ENCODE measurements at places on chromosomes 1 and 21.

- DNase-seq: no peak
These were observed 66.5 kb upstream of the LRRN2 start for GRCh38 chr1:204751883-204752687.

DNA sequence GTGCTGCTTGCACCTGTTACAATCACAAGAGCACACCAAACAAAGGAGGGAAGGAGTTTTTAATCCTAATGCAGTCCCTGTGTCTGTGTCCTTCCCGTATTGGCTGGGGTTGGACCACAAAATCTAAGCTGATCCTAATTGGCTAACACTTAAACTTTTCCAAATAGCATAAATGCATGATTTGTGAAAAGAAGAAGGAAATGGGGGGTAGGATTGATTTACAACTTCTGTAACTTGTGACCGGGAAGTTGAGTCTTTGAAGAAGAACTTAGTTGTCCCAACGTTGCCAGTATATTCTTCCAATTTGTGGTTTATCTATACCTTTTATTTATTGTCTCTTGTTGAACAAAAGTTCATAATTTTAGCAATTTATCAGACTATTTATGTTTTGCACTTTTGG is 11.8 kb upstream of the IPP start:
- DNase-seq: no peak

- no peak for DNase-seq
These were observed 352.5 kb downstream of the ZNF326 start for GRCh38 chr1:90347366-90347765.

DNA sequence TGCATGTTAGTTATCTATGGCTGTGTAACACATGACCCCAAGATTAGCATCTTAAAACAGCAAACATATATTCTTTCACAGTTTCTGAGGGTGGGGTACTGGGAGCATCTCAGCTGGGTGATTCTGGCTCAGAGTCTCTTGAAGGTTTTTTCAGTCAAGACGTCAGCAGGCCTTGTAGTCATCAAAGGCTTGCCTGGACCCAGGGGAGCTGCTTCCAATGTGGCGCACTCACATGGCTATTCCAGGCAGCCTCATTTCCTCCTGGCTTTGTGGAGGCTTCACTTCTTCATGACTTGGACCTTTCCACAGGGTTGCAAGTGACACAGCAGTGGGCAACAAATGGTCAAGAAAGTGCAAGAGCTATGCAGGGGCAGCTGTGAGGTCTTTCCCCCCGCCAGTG is 114.7 kb downstream of the ACTL8 start:
- no peak for DNase-seq

- DNase-seq: no peak
These were observed 87.7 kb upstream of the LYPLAL1 start for GRCh38 chr1:219085988-219086387.

- DNase-seq: peak; percentile 99
These were observed 86.4 kb upstream of the JUN start for GRCh38 chr1:58870298-58870676.

GRCh38 chr1:36456391-36456928 is 6.2 kb upstream of the OSCP1 start:
- no peak for DNase-seq

GRCh38 chr1:202088206-202088605 is 34.5 kb upstream of the GPR37L1 start:
- no peak for DNase-seq
